ENCODE measurements at places on chromosomes 1 and 21.

GRCh38 chr1:233304489-233305102 lies 9.1 kb upstream of the PCNX2 start:
- no peak for DNase-seq

DNA sequence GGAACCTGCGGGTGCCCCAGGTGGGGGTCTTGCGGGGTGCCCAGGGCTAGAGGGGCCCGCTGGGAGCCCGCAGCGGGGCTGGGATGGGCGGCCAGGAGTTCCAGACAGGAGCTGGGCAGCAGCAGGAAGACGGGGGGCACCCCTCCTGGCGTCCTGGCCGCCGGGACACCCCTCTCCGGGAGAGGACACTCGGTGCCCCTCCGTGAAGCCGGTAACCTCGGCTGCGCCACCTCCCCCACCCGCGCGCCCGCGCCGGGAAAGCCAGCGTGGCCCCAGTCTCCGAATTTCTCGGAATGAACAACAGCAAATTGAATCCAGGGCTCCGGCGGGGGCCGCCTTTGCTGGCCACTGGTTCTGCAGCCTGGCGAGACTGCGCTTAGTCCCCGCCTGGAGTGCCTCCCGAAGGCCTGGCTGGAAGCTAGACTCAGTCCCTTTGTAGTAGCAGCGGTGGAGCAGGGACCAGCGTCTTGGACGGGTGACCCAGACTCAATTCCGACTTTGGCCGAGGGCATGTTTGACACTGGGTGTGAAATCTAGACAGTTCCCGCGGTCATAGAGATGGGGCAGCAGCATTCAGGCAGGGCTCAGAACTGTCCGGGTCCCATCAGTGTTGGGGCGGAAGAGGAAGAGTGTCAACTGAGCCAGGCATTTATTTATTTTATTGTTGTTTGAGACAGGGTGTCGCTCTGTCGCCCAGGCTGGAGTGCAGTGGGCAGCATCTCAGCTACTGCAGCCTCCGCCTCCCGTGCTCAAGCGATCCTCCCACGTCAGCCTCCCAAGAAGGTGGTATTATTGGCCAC lies 773 bp downstream of the IFNGR2 start:
- peak; percentile 52 for DNase-seq

DNA sequence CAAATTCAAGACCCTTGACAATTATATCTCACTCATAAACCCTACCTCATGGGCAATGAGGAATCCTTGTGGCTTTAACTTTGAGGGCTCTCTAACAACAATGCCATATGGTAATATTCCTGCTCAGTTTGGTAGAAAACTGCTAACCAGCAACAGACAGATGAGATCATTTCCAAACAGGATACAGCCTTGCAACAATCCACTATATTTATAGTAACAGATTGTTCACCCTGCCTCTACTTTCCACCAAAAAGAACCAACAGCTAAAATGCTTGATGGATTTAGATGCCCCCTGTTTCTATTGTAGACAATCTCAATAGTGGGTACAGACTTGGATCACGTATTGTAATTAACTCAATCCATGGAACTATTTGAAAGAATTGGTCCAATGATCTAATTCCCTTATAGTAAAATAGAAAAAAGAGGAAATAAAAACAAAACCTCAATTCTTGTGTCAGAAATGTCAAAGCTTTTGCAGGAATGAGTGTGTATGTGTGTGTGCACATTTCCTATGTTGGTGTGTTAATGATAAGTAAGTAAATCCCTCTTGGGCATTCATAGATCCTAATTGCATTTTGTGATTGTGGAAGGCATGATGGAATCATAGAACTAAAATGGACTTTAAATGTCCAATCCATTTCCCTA lies 100.0 kb upstream of the EDEM3 start:
- DNase-seq = no peak

GRCh38 chr1:117620440-117620839 lies 14.6 kb downstream of the TENT5C start:
- DNase-seq = no peak

DNA sequence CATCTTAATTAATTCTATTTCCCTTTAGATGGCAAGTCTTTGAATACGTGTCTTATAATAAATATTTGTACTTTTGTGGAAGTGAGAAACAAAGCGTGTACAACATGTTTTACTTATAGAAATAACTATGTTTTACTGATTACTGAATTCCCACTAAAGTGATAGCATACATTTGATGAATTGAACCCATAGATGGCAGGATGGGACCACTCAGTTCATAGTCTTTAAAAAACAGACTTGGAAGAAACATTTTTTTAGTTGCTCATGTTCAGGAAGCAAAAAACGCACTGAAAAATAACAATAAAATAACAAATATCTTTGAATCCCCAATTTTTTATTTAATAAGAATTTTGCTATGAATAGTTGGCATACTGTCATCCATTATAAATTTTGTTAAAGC lies 507.1 kb upstream of the ZRANB2 start:
- no peak for DNase-seq

DNA sequence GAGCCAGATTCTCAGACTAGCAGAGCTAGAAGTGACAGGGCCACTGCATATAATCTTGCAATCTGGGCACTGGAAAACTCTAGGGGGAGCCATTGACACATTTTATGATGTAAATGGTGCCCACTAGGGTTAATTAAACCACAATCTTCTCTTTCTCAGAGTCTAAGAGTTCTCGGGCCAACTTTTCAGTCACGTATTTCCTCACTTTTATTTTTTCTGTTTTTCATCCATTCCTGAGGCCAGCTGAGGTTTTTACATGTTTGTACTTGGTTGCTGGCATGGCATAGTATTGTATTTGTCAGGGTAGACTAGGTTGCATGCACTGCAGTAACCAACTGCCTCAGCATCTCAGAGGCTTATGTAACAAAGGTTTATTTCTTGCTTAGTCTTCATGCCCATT lies 138.2 kb downstream of the ZNF326 start:
- DNase-seq = no peak

GRCh38 chr1:7476861-7477547 lies 294.1 kb upstream of the VAMP3 start:
- DNase-seq = no peak

DNA sequence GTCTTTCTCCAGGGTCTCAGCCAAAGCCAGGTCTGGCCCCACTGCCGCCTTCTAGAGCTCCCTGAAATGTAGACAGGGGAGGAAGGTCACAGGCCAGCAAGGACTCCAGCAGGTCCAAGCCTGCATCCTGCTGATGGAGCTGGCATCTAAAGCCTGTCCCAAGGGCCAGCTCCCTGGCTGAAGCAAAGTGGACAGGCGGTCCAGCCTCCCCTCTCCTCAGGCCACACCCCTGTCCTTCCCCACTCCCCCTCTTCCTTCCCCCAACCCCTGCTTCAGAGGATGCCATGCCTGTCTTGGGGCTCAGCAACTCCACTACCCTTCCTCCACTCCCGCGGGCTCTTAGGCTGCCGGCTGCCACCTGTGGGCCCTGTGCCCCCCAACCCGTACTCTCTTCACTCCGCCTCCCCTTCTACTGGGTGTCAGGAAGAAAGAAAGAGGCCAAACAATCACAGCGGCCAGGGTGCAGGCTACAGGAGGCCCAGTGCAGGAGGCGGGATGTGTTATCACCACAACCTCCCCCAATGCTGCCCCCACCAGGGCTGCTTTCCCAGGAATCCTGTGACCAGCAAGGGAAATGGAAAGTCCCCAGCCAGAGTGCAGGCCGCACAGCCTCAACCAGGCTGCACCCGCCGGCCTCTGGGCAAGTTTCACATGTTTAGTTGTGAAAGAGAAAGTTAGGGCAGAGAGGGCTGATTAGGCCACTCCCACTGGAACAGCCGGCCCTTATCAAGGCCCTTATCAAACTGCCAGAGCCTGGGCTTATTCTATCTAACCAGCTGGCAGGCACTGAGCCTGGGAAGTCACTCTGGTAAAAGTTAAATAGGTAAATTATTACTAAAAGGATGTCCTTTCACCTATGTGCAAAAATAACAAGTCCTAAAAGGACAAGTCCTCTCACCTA lies 34.1 kb downstream of the ACOT7 start:
- no peak for DNase-seq

- DNase-seq = no peak
Measured at GRCh38 chr1:65423884-65424572, 3.6 kb downstream of the LEPR start.

DNA sequence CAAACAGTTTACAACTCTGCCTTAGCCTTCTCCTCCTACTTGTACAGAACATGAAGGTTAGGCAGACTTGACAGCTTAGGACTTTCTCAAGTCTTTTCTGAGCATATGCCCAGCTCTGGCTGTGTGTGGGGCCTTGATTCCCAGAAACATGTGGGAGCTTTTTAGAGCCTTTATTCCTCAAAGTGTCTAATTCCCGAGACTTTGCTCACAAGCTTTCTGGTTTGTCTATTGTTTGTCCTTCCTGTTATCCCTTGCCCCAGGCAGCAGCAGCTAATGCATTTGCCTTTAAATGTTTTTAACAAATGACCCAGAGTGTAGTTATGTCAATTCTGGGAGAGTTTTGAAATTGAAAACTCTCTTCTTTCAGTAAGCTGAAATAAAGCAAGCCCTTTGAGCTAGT lies 29.2 kb downstream of the ST7L start:
- DNase-seq = no peak

DNA sequence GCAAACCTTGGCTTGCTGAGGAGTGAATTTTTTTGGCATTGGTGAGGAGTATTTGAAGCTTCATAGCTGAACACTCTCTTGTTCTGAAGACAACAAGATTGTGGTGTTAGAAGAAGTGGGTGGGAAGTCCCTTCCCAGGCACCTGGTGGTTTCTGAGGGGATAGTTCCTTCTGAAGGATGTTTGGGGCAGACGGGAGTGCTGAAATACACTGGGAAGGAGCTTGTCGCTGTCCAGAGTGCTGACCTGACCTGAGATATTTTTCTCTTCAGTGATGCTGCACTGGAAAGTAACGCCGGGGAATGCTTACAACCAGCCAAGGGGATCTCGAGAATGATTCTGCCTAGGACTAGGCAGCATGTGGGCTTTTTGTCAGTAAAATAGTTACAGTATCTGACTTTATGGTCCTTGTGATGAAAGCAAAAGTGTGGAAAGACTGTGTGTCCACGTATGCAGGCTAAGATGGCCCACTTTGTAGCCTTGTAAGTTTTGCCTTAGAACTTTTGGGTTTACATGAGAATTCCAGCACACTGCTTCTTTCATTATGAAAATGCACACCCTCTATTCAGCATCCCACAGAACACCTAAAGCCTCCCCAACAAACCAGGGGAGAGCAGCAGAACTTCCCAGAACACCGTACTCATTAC lies 33.1 kb upstream of the NFASC start:
- DNase-seq = no peak

- DNase-seq = no peak
Measured at GRCh38 chr1:210303391-210303790, 25.3 kb upstream of the HHAT start.

DNA sequence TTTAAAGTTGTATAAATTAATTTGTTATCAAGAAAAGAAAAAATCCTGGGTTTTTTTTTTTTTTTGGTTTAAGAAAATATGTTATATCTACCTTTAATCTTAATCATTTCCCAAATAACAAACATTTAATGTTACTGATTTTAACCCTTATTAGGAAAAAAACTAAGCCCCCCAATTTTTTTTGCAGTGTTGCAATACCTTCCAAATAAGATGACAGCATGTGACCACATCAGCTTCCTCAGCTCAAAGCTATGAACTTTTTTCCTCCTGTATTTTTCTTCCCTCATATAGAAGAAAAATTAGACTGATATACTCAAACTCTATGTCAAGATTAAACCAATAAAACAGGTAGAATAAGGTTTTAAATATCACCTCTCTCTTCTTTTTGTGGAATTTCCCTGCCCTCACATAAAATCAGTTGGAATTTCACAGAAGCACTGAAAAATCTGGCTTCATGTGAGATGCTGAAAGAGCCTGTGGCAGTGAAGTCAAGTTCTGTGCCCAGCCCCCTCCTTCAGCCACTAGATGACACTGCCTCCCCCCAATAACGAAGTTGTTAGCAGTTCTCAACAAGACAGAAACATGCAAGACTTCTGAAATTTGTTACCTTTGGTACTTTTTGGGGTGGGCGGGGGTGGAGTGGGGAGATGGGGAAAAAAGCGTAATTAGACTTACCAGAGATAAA lies 9.6 kb upstream of the SMYD2 start:
- no peak for DNase-seq

- no peak for DNase-seq
Measured at GRCh38 chr1:210676539-210676938, 347.8 kb downstream of the HHAT start.

- DNase-seq = no peak
Measured at GRCh38 chr1:173295995-173296394, 88.9 kb upstream of the TNFSF4 start.

DNA sequence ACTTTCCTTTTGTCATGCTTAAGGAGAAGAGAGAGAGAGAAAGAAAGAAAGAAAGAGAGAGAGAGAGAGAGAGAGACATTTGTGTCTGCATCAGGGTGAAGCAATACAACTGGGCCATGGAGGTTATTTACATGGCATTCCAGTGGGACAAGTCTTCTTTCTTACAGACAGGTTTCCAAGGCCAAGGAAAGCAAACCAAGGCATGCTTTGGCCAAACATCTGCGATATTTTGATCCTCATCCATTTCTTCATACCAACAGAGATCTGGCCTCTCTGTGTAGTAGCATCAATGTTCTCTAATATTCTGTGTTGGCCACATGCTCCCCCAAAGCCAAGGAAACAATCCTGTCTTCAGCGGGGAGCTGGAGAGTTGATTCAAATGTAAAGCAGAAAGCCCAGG lies 292.1 kb downstream of the SETD4 start:
- DNase-seq = no peak

GRCh38 chr1:47178654-47179016 lies 11.2 kb downstream of the PDZK1IP1 start:
- no peak for DNase-seq

- DNase-seq = no peak
Measured at GRCh38 chr1:47867438-47868347, 129.5 kb downstream of the TRABD2B start.

- no peak for DNase-seq
Measured at GRCh38 chr1:53544728-53545515, 85.7 kb downstream of the DMRTB1 start.

DNA sequence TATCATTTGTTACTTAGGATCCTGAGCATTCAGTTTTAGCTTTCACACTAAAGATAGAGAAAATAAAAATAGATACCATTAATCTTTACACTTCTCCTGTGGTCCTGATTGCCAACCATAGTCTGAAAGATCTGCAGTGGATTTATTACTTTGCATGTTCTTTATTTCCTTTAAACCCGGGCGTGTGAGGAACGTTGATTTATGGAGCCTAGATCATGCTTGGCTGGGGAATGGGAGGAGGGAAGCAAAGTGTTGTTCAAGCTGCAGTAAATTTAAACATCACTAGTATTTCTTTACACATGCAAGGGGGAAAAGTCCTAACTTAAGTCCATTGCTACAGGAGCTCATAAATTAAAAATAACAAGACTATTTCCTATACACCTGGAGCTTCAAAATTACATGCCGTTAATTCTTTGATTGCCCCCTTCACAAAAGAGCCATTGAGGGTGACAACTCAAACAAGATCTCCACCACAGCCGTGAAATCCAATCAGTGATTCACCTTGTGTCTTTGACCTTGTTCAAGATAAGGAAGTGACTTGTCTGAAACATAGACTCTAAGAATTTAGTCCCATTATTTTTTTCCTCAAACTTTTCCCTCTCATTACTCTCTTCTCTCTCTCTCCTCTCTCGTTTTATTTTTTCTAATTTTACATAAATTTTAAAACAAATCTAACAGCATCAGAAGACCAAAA lies 282.7 kb downstream of the KIF26B start:
- DNase-seq = no peak

GRCh38 chr1:186689376-186689775 lies 9.2 kb upstream of the PTGS2 start:
- DNase-seq = no peak

- no peak for DNase-seq
Measured at GRCh38 chr21:15250384-15250783, 185.6 kb upstream of the NRIP1 start.
